ENCODE measurements at places on chromosomes 5 and 9. TPM values are rescaled to one million over a fixed set of nuclear protein-coding genes. Genes with fewer than 3 reads are reported as not detected.

- DNase-seq = no peak
- H3K27me3 ChIP-seq = no peaks in the 10 kb centered on the region
- H3K36me3 ChIP-seq = no peaks in the 10 kb centered on the region
- no peak overlapping the region for H3K4me3 ChIP-seq
Observed at GRCh38 chr5:74186356-74187315, 453.9 kb downstream of the ENC1 start.

GRCh38 chr5:110865400-110866094 lies 126.7 kb downstream of the SLC25A46 start:
- peaks cover 27% of the 10 kb centered on the region for H3K27me3 ChIP-seq
- H3K4me3 ChIP-seq = no peak overlapping the region
- no peak for DNase-seq

The SH3RF2 gene
- total RNA-seq = 0.33 TPM

DNA sequence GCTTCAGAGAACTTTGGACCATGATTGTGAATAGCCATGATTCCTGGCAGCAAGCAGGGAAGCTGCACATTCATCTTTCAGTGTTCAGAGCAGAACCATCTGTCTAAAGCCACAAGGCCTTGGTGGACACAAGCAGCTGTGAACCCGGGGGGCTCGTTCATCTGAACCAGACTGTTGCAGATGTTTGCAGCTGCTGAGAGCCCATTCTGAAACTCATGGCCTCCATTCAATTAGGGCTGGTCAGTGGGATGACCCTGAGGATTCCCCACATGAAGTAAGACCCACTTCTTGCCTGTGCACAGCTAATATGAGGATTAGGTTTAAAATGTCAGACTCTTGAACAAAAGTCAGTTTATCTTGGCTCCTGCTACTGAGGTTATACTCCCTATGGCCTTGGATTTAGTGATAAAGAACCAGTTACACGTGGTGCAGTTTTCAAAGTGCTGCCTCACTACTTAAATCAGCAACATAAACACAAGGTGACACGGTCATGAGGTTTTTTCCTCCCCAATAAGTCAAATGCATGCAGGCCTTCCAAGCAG lies 109.8 kb upstream of the IFNK start:
- H3K4me1 ChIP-seq = peaks cover 15% of the 10 kb centered on the region
- H3K27ac ChIP-seq = no peak overlapping the region
- DNase-seq = no peak
- H3K4me3 ChIP-seq = no peak overlapping the region
- no peaks in the 10 kb centered on the region for H3K27me3 ChIP-seq
- H3K36me3 ChIP-seq = peaks cover 5% of the 10 kb centered on the region

- H3K27me3 ChIP-seq = peaks cover 5% of the 10 kb centered on the region
- no peaks in the 10 kb centered on the region for H3K4me1 ChIP-seq
- no peaks in the 10 kb centered on the region for H3K36me3 ChIP-seq
- no peak overlapping the region for H3K4me3 ChIP-seq
- H3K27ac ChIP-seq = no peak overlapping the region
- no peak for DNase-seq
Observed at GRCh38 chr5:56986626-56986947, 34.7 kb upstream of the MIER3 start.

The LRRC19 gene
- not detected for total RNA-seq

GRCh38 chr5:178230879-178231538 lies 1.6 kb downstream of the PHYKPL start:
- DNase-seq = peak; percentile 55
- peak overlapping the region; percentile 78 for H3K4me3 ChIP-seq
- peak overlapping the region; percentile 81 for H3K27ac ChIP-seq
- peaks cover 40% of the 10 kb centered on the region for H3K4me1 ChIP-seq

DNA sequence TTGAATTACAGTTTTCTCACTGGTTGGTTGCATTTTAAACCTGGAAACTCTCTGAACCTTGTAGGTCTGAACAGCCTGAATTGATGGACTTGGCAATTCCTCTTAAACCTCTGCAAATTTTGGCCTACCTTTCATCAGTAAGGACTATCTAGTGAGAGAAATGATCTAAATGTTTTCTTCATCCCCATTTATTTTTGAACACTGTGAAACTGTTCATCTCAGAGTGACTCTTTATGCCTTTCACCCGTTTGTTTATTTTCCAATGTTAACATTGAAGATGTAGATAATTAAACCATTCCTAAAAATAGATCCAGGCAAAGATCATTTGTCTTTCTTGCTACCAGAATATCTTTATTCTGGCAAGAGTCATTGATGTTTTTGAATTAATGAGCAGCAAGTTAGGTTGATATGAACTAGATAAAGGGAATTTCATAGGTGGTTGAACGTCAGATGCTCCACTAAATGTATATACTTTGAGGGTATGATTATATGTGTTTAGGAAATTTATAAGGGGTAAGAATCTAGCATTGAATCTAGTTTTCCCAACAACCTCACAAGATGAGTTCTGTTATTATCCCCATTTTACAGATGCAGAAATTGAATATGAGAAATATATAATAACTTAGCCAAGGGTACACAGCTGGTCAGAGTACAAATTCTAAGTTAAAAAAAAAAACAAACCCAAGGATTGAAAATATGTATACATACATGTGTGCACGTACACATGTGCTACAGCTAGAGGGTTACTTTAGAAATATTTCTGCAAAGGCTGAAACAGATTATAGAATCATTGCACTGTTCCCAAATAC lies 3.4 kb downstream of the CPEB4 start:
- peaks cover 65% of the 10 kb centered on the region for H3K4me1 ChIP-seq
- peaks cover 6% of the 10 kb centered on the region for H3K36me3 ChIP-seq
- H3K27ac ChIP-seq = peak overlapping the region; percentile 75

DNA sequence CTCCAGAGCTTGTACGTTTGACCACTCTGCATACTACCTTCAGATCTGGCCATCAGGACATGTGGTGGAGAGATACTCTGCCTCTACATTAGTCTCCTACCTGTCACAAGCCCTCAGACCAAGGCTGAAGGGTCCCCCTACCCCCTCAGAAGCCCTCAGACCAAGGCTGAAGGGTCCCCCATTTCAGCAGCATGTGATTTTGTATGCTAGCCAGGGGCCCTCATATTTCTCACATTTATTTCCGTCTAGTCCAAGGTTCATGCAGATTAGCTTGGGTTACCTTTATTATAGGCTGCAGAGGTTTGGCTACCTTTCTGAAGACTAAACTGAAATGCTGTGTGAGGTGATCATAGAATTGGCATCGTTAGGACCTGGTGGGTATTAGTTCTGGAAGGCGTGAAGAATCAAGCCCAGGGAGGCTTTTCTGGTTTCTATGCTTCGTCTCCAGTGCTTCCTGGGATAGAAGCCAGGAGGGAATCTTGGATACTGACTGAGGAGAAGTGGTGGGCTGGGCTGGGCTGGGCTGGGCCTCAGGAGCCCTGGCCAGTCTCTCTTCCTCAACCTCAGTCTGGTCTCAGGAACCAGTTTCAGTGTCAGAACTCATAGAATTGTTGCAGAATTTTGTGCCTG lies 2.8 kb downstream of the SMIM32 start:
- peaks cover 27% of the 10 kb centered on the region for H3K36me3 ChIP-seq
- H3K27me3 ChIP-seq = peaks cover 9% of the 10 kb centered on the region
- no peak overlapping the region for H3K4me3 ChIP-seq
- H3K4me1 ChIP-seq = peaks cover 15% of the 10 kb centered on the region
- H3K27ac ChIP-seq = no peak overlapping the region

DNA sequence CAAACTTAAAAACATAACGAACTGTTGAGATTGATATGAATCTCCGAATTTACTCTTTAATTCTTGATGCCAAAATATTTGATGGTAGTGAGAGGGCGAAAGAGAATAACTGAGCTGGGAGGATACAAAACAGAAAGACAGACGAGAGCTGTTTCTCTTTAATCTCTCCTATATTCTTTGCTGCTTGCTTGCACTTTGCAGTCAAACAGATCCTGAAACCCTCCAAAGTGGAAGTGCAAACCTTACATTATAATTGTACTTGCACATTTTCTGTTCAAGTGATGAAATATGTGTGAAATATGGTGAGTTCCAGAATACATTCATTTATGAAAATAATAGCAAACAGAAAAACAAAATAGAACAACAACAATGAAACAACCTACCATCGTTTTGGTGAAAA lies 63.8 kb downstream of the PAM start:
- H3K36me3 ChIP-seq = no peaks in the 10 kb centered on the region
- H3K27ac ChIP-seq = no peak overlapping the region
- H3K27me3 ChIP-seq = no peaks in the 10 kb centered on the region
- H3K4me3 ChIP-seq = no peak overlapping the region

The SIT1 gene
- not detected for total RNA-seq

The FREM1 gene
- total RNA-seq = 1.7 TPM

- DNase-seq = no peak
- no peak overlapping the region for H3K4me3 ChIP-seq
- no peaks in the 10 kb centered on the region for H3K27me3 ChIP-seq
- no peaks in the 10 kb centered on the region for H3K36me3 ChIP-seq
Observed at GRCh38 chr5:109707531-109707930, 17.8 kb downstream of the MAN2A1 start.

The SH3GL2 gene
- not detected for total RNA-seq

DNA sequence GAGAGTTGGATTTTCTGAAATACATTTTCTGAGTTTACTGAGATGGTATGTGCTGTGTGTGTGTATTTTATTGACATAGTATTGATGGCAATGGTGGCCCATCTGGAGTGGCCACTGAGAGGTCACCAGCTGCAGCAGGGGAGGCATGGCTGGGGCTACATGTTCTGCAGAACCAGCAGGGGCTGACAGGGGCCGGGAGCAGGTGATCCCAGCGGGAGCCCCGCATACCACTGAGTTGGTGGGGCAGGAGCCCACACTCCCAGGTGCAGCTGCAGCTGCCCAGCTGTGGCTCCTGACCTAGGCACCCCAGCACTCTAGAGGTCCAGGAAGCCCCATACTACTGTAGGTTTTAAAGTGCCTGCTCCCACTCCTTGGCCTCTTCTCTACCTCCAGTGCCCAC lies 1044.2 kb upstream of the CDH9 start:
- H3K27ac ChIP-seq = no peak overlapping the region
- no peak overlapping the region for H3K4me3 ChIP-seq
- no peaks in the 10 kb centered on the region for H3K4me1 ChIP-seq
- peak; percentile 86 for DNase-seq
- H3K36me3 ChIP-seq = no peaks in the 10 kb centered on the region

GRCh38 chr5:109805472-109805871 lies 115.7 kb downstream of the MAN2A1 start:
- H3K27me3 ChIP-seq = no peaks in the 10 kb centered on the region
- DNase-seq = no peak
- H3K4me3 ChIP-seq = no peak overlapping the region
- H3K36me3 ChIP-seq = peaks cover 12% of the 10 kb centered on the region
- peaks cover 26% of the 10 kb centered on the region for H3K4me1 ChIP-seq

DNA sequence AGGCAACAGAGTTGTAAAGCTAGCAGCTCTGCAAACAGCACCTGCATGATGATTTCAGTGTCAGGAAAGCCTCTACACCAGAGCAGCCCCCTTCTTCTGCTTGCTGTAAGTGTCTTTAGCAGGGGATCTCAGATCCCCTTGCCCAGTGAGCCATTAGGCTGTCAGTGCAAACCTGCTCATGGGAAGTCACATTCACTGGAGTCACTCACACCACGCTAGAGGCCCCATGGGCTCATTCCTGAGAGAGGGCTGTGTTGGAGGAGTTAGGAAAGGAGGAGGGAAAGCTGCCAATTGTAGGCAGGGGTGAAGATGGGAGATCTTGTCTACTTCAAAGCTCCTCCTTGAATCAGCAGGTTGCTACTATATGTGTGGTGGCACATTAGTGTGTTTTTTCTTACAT lies 275.2 kb downstream of the SMARCA2 start:
- peaks cover 2% of the 10 kb centered on the region for H3K27me3 ChIP-seq
- H3K4me1 ChIP-seq = no peaks in the 10 kb centered on the region
- no peak overlapping the region for H3K4me3 ChIP-seq
- no peak overlapping the region for H3K27ac ChIP-seq
- no peaks in the 10 kb centered on the region for H3K36me3 ChIP-seq

The ARL14EPL gene
- not detected for total RNA-seq

The PCDHA9 gene
- total RNA-seq = 2.0 TPM

The GNA14 gene
- not detected for total RNA-seq

DNA sequence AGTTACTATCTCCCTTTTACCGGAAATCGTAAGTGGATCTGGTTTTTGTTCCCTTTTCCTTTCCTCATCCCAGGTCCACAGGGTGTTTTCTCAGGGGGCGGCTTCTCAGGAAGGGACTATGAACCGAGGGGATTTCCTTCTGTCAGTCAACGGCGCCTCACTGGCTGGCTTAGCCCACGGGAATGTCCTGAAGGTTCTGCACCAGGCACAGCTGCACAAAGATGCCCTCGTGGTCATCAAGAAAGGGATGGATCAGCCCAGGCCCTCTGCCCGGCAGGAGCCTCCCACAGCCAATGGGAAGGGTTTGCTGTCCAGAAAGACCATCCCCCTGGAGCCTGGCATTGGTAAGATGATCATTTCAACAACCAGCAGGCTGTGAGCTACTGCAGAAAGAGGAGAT lies 75.8 kb downstream of the GOLPH3 start:
- H3K4me1 ChIP-seq = peaks cover 35% of the 10 kb centered on the region
- H3K27me3 ChIP-seq = no peaks in the 10 kb centered on the region
- no peak for DNase-seq
- no peak overlapping the region for H3K27ac ChIP-seq
- peaks cover 30% of the 10 kb centered on the region for H3K36me3 ChIP-seq
- no peak overlapping the region for H3K4me3 ChIP-seq

GRCh38 chr5:77844373-77844622 lies 68.2 kb upstream of the TBCA start:
- no peak overlapping the region for H3K27ac ChIP-seq
- H3K36me3 ChIP-seq = no peaks in the 10 kb centered on the region
- no peak for DNase-seq
- H3K27me3 ChIP-seq = peaks cover 7% of the 10 kb centered on the region
- H3K4me3 ChIP-seq = peak overlapping the region; percentile 60
- H3K4me1 ChIP-seq = peaks cover 4% of the 10 kb centered on the region

GRCh38 chr9:113350937-113351336 lies 1.6 kb downstream of the BSPRY start:
- H3K4me3 ChIP-seq = no peak overlapping the region
- DNase-seq = no peak
- H3K27ac ChIP-seq = no peak overlapping the region

- no peak overlapping the region for H3K4me3 ChIP-seq
- H3K27ac ChIP-seq = no peak overlapping the region
- H3K27me3 ChIP-seq = no peaks in the 10 kb centered on the region
- H3K4me1 ChIP-seq = peaks cover 9% of the 10 kb centered on the region
- no peaks in the 10 kb centered on the region for H3K36me3 ChIP-seq
Observed at GRCh38 chr5:83244516-83244915, 167.2 kb downstream of the XRCC4 start.

The HRCT1 gene
- total RNA-seq = 7.8 TPM

The ADAMTSL1 gene
- 1.0 TPM for total RNA-seq

- no peak overlapping the region for H3K4me3 ChIP-seq
- no peaks in the 10 kb centered on the region for H3K27me3 ChIP-seq
- H3K27ac ChIP-seq = no peak overlapping the region
- no peaks in the 10 kb centered on the region for H3K36me3 ChIP-seq
- H3K4me1 ChIP-seq = peaks cover 4% of the 10 kb centered on the region
Observed at GRCh38 chr5:93723681-93724080, 17.7 kb downstream of the POU5F2 start.

GRCh38 chr5:91307048-91307447 lies 76.1 kb downstream of the ARRDC3 start:
- no peak overlapping the region for H3K27ac ChIP-seq
- no peak overlapping the region for H3K4me3 ChIP-seq
- H3K4me1 ChIP-seq = peaks cover 14% of the 10 kb centered on the region
- no peak for DNase-seq

- H3K4me1 ChIP-seq = no peaks in the 10 kb centered on the region
- H3K36me3 ChIP-seq = peaks cover 50% of the 10 kb centered on the region
- no peak for DNase-seq
- no peaks in the 10 kb centered on the region for H3K27me3 ChIP-seq
- H3K4me3 ChIP-seq = no peak overlapping the region
Observed at GRCh38 chr9:89357331-89358197, 39.3 kb downstream of the SECISBP2 start.

- peaks cover 36% of the 10 kb centered on the region for H3K4me1 ChIP-seq
- H3K36me3 ChIP-seq = peaks cover 3% of the 10 kb centered on the region
- no peak overlapping the region for H3K27ac ChIP-seq
Observed at GRCh38 chr9:37029776-37030610, 4.1 kb downstream of the PAX5 start.

The CCDC152 gene
- not detected for total RNA-seq

The CORO2A gene
- 10.1 TPM for total RNA-seq

Measured in chondrocyte (in vitro differentiated cells).